ENCODE measurements at places on chromosomes 5 and 9.
A peak's percentile ranks its signal among the peaks of the same experiment; 100 is the strongest.

- DNase-seq, result no peak
These were observed 654.3 kb downstream of the ANXA1 start for GRCh38 chr9:73805853-73806458.

- no peak for DNase-seq
These were observed 938 bp downstream of the LPAR1 start for GRCh38 chr9:111037356-111037707.

- no peak for DNase-seq
These were observed 144.6 kb downstream of the SMARCA2 start for GRCh38 chr9:2159521-2160454.

- DNase-seq, result no peak
These were observed 4.4 kb downstream of the NDST1 start for GRCh38 chr5:150512368-150512747.

DNA sequence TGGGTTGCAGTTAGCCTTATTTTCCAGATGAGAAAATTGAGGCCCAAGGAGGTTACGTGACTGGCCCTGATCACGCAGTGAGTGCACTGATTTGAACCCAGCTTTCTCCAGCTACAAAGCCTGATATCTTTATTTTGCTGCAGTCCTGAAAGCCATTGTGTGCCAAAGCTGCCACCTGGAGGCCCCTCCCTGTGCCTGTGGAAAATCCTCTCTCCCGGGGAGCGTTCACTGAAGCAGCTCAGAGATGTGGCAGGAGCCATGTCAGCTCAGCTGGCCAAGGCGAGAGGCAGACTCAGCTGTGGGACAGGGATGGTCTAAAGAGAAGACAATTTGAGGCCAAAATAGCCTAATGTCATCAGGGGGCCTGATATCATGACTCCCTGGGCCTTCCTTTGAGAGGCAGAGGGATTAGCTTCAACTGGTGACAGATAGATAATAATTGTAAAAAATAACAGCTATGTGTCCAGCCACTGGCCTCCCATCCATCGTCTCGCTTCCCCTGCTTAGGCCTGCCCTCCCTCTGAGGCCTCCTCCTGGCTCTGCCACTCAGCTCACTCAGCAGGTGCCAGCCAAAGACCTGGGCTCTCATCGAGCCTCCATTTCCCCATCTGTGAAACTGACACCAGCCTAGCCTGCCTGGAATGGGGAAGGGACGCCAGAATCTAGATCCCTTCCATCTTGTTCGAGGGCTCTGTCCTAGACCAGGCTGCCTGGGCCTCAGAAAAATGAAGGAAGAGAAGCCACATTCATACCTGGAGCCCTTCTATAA lies 74.3 kb upstream of the GGTA1 start:
- DNase-seq, result no peak

- DNase-seq, result no peak
These were observed 247.3 kb downstream of the AUH start for GRCh38 chr9:91114450-91114849.

GRCh38 chr5:126098330-126099017 lies 324.7 kb upstream of the GRAMD2B start:
- DNase-seq, result no peak

GRCh38 chr5:40681363-40682153 lies 1.8 kb downstream of the PTGER4 start:
- peak; percentile 40 for DNase-seq
